Right atrium auricular region (tissue), 2 donors: ENCODE measurements at places on chromosomes 2 and 18. TPM values are rescaled to one million over a fixed set of nuclear protein-coding genes. Genes with fewer than 3 reads are reported as not detected.

- no peak overlapping the region for H3K4me3 ChIP-seq
- H3K4me1 ChIP-seq, result no peaks in the 10 kb centered on the region
- H3K36me3 ChIP-seq, result no peaks in the 10 kb centered on the region
- H3K27me3 ChIP-seq, result no peaks in the 10 kb centered on the region
Observed at GRCh38 chr18:77512152-77512551, 262.5 kb downstream of the GALR1 start.

- H3K4me3 ChIP-seq, result no peak overlapping the region
- H3K4me1 ChIP-seq, result no peaks in the 10 kb centered on the region
- H3K27ac ChIP-seq, result no peak overlapping the region
- no peak for DNase-seq
- peaks cover 42% of the 10 kb centered on the region for H3K27me3 ChIP-seq
- H3K36me3 ChIP-seq, result no peaks in the 10 kb centered on the region
Observed at GRCh38 chr2:161427664-161428587, 11.8 kb downstream of the TBR1 start.

DNA sequence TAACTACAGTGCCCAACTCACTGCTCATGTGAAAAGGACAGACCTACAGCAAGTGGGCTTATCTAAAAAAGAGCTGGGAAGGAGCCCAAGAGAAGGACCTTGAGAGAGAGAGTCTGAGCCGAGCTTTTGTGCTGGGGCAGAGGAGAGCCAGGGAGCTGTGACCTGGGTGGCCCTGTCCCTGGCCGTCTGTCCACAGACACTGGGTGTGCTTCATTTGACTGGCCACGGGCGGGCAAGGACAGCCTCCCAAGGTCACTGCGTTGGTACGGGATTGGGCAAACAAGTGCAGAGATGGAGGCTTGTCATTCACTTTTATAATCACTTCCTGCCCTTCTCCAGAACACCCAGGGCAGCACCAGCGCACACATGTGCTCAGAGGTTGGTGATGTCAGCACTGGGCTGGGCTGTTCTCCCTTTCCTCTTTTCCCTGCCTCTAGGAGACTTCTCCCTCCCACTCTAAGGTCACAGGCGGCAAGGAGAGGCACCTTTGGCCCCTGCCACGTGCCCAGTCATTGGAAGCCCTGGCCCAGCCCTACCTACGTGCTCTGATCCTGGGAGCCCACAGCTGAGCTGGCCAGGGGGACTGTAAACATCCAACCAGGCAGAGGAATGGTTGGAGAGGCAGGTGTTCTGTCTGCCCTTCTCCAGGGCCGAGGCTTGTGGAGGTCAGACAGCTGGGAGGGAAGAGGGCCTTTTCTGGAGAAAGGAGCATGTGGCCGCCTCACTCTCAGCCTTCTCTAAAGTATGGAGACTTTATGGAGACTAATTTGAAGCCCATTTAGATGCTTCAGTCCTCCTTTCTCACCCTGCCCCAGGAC, 6.4 kb upstream of the PSD4 start:
- DNase-seq, result peak; percentile 59
- no peaks in the 10 kb centered on the region for H3K27me3 ChIP-seq
- H3K4me3 ChIP-seq, result no peak overlapping the region

- H3K4me3 ChIP-seq, result no peak overlapping the region
- H3K27ac ChIP-seq, result no peak overlapping the region
- H3K27me3 ChIP-seq, result no peaks in the 10 kb centered on the region
- no peak for DNase-seq
- H3K36me3 ChIP-seq, result peaks cover 54% of the 10 kb centered on the region
- no peaks in the 10 kb centered on the region for H3K4me1 ChIP-seq
Observed at GRCh38 chr18:54154231-54154630, 70.2 kb downstream of the MBD2 start.

DNA sequence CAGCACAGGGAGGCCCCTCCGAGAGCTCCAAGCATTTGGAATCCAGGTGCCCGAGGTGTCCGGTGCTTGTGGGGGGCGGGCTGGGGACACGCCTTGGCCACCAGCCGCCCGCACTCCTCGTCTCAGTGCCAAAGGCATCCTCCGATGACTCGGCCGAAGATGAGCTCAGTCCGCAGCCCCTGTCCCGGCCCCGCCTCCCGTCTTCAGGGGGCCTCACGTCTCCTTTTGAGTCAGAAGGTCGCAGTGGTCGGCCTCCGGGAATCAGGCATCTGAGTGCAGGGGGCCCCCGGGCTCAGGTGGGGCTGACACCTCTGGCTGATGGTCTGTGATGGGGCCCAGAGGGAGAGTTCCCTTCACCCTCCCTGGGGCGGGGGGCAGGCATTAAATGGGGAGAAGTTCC, 74.8 kb downstream of the NFATC1 start:
- no peak overlapping the region for H3K27ac ChIP-seq
- peaks cover 42% of the 10 kb centered on the region for H3K36me3 ChIP-seq
- no peak overlapping the region for H3K4me3 ChIP-seq
- H3K4me1 ChIP-seq, result no peaks in the 10 kb centered on the region
- no peak for DNase-seq

Gene STARD6
- not detected for total RNA-seq

Gene ITGB6
- 0.20 TPM for total RNA-seq

Gene ANKRD30B
- not detected for total RNA-seq
